AG04450 (cell line): ENCODE measurements at places on chromosomes 1 and 21. TPM values are rescaled to one million over a fixed set of nuclear protein-coding genes. Genes with fewer than 3 reads are reported as not detected.

DNA sequence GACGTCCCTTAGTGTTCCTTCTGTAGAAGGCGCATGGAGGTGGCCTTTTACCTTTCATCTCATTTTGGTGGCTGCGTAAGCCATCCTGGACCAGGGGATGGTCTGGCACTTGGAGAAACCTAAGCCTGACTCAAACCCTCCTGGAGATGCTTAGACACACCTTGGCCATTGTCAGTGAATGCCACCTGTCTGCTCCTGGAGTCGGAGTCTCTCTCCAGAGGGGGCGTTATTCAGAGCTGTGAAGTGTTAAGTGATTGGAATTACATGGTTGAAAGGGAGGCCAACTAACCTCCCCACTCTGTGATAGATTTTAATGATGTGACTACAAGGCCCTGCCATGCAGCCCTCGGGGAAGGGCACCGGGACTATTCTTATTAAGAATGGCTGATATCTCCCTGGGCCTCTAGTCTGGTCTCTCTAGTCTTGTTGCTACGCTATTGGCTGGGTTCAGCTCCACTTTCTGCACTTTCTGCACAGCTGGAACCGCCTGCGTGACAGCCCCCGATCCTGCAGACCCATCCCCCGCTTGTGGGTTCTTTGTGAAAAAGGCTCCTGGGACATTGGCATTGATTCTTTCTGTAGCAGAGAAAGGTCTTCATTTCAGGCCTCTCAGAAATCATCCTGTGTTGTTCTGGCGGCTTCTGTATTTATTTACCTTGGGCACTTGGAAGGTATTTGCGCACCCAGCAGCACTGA is 4.2 kb downstream of the RASSF5 start:
- DNase-seq, result no peak

DNA sequence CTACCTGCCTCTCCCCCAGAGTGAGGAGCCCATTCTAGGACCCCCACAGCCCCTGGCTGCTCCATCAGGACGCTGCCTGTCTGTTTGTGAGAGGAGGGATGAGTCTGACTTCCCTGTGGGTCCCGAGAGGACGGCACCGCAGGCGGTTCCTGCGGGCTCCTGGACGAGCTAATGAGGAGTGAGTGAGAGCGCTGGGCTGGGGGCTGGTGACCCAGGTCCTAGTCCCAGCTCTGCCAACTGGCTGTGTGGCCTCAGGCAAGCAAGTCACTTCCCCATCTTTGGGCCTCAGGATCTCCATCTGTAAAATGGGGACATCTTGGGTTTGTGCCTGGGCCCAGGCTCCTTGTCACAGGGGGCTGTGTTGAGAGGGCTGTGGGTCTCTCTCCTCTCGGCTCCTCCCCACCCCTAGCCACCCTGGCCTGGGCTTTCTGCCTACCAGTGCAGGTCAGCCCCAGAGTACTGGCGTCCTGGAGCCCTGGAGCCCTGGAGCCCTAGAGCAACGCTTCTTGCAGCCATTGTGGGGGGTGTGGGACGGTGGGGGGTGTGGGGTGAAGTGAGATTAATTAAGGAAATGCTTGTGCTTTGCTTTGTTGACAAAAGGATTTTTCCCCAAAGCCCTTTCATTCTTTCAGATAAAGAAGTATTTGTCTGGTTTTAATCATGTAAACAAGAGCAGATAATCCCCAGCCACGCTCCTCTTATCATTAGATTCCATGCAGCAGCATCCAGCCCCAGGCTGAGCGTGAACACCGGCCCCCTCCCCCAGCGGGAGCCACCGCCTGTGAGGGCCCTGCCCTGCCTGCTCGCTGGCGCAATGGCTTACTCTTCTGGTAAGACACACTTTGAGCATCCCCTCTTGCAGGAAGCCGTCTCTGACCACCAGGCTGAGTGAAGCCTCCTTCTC is 26.8 kb downstream of the SLC1A7 start:
- no peak for DNase-seq

GRCh38 chr1:241598249-241598648 is 41.9 kb downstream of the CHML start:
- no peak for DNase-seq

- DNase-seq, result no peak
Measured at GRCh38 chr1:2198571-2198970, 4.0 kb upstream of the FAAP20 start.

DNA sequence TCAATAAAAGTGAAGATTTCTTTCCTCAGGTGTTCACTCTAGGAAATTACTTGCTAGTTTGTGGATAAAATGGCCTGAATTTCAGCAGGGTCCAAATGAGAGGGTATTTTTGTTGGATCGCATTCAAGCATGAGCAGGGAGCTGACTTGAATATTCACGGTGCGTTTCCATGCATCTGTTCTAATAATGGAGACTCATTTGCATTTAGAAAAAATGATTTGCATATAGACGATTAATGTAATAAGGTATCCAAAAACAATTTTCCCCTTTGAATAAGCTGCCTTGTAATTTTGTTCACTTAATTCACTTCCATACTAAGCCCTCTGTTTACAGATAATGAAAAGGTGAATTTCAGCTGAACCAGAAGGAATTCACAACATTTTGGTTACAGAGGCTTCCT is 130.9 kb upstream of the AJAP1 start:
- no peak for DNase-seq

- no peak for DNase-seq
Measured at GRCh38 chr1:206890125-206891060, 6.8 kb upstream of the IL24 start.

- DNase-seq, result peak; percentile 66
Measured at GRCh38 chr1:159798893-159799292, 3.3 kb upstream of the FCRL6 start.

- no peak for DNase-seq
Measured at GRCh38 chr1:24702511-24703293, 42.5 kb upstream of the CLIC4 start.

GRCh38 chr1:185263780-185264179 is 53.3 kb downstream of the IVNS1ABP start:
- no peak for DNase-seq

DNA sequence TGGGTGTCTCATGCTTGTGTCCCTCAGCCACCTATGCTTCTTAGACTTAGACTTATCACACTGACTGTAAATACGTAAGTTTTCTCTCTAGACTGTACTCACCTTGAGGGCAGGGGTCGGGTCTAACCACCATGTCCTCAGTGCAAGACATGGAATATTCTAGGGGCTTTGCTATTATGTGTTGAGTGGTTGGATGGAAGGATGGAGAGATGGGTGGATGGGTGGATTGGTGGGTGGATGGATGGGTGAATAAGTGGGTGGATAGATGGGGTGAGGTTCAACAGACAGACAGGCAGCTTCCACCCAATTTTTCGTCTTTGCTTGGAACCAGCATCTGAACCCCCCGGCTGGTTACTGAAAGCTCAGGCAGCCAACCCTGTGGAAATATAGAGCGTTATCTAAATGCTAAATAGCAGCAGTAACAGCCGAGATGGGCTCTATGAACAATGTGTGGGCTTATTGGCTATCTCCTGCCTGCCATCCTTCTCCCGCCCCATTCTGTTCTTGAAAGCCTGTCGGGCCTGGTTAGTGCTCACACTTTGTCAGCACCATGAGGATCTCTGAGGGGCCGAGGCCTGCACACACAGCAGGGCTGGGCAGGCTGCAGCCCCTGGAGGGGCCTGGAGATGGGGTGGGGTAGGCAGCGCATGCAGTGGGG is 130.7 kb downstream of the ACTL8 start:
- no peak for DNase-seq

DNA sequence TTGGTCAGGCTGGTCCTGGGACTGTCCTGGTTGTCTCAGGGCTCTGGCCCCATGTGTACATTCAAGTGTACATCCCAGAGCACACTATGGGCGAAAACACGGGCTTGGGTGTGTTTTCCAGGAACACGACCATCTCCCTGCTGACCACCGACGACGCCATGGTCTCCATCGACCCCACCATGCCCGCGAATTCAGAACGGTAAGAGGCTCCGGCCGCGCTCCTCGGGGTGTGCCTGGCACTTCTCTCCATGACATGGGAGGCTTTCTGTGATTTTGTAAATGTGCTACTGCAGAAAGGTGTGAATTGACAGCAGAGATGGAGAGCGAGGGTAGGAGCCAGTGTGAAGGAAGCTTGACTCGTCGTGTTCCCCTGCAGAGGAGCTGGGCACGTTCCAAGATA is 34.4 kb downstream of the PDE9A start:
- no peak for DNase-seq

- DNase-seq, result no peak
Measured at GRCh38 chr1:23466423-23466989, 17.5 kb downstream of the ASAP3 start.

- DNase-seq, result no peak
Measured at GRCh38 chr1:198014355-198014754, 97.2 kb downstream of the LHX9 start.

DNA sequence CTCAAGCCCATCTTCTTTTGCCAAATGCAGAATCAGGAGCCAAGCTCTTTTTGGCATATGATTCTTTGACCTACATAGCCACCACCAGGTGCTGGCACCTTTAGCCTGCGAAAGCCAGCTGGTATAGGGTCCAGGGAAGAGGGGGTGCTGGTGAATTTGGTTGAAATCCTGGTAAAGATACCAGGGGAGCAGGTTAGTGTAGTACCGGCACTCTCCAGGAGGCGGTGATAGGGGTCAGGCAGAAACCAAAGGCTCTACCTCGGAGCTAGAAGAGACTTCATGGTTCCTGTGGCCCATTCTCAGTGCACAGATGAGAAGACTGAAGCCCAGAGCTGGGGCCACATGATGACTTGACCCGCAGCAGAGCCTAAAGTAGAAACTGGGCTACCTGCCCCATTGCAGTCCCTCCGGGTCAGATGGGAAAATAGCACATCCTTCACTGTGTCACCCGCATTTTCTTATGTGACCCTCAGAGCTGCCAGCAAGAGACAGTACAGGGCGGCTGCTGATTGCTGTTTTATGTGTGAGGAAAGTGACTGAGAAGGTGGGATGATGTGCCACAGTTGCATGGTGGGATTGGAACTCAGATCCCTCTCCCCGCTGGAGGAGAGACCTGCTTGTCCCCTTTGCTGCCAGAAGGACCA is 36.0 kb upstream of the IL19 start:
- DNase-seq, result no peak

DNA sequence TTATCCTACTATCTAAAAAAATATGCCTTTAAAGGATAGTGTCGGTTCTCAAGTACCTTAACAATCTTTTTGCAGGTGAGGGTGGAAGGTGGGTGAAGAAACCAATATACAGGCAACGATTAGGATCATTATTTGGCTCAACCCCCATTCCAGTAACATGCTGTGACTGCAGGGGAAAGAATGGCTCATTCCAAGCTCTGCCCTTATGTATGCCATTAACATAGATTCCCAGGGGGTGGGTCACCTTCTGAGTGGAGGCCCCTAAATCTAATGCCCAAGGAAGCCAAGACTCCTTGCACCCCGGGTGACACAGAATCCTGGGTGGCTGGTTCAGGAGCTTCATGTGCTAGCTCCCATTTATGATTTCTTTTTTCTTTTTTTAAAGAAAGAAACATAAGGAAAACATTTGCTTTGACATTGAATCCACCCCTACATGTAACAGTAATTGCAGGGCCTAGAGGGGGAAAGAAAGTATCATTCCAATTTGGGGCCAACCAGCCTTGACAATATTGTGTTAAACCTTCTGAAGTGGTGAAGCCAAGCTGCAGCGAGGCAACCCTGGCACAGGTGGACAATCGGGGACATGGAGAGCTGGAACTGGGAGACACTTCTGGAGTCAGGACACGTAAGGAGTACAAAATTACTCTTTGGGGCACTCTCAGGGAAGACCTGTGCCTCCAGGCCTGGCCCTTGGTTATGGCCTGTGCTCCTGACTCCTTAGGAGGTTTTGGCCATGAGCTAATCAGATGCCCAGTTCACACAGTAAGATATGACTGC is 200.3 kb downstream of the PBX1 start:
- DNase-seq, result no peak

GRCh38 chr1:67761730-67762129 is 71.5 kb downstream of the GNG12 start:
- DNase-seq, result no peak

DNA sequence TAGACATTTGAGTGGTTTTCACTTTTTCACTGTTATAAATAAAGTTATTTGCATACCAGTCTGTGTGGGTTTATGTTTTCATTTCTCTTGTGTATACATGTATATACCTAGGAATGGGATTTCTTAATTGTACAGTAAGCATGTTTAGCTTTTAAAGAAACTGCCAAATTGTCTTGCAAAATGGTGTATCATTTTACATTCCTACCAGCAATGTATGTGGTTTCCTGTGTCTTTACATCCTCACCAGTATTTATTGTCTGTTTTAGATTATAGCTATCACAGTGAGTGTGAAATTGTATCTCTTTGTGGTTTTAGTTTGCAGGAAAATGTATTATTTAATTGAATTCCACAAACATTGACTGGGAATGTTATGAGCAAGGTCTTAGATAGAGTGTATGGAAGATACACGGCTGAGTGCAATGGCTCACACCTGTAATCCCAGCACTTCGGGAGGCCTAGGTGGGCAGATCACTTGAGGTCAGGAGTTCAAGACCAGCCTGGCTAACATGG is 57.3 kb downstream of the MACF1 start:
- DNase-seq, result peak; percentile 49

DNA sequence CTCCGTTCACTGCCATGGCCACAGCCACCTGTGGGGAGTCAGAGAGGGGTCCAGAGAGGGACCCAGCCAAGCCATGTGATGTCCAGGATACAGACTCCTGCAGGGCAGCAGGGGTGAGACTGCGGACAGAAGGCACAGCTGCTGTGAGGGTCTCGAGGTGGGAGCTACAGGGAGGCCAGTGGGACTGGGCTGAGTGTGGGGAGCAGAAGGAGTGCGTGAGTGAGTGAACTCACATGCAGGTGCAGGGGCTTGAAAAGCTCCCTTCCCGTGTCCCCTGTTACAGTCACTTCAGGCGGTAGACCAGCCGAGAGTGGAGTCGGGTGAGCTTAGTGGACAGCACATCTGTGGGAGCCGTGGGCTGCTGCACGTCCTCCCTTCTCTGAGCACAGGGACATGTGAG is 42.4 kb downstream of the S100B start:
- no peak for DNase-seq

GRCh38 chr1:21702780-21703179 is 33.6 kb upstream of the RAP1GAP start:
- DNase-seq, result no peak

NENF gene
- polyA plus RNA-seq, result 73.4 and 81.7 TPM in 2 replicates

MRPL55 gene
- 33.4 and 52.9 TPM in 2 replicates for polyA plus RNA-seq

AADACL4 gene
- not detected in 2 replicates for polyA plus RNA-seq

MYBPH gene
- 0.04 and 0.09 TPM in 2 replicates for polyA plus RNA-seq

MAEL gene
- polyA plus RNA-seq, result not detected in 2 replicates

DEGS1 gene
- polyA plus RNA-seq, result 144 and 193 TPM in 2 replicates

APOBEC4 gene
- polyA plus RNA-seq, result not detected in 2 replicates

CFHR3 gene
- not detected in 2 replicates for polyA plus RNA-seq

GSTM1 gene
- polyA plus RNA-seq, result 1.6 and 1.8 TPM in 2 replicates

UBASH3A gene
- not detected in 2 replicates for polyA plus RNA-seq

RGS13 gene
- polyA plus RNA-seq, result not detected in 2 replicates

RAB4A gene
- polyA plus RNA-seq, result 33.5 and 50.6 TPM in 2 replicates

FCRL5 gene
- not detected in 2 replicates for polyA plus RNA-seq

PERM1 gene
- polyA plus RNA-seq, result not detected in 2 replicates
